Breast epithelium (tissue), 4 donors: ENCODE measurements at places on chromosomes 4 and X. TPM values are rescaled to one million over a fixed set of nuclear protein-coding genes. Genes with fewer than 3 reads are reported as not detected.

DNA sequence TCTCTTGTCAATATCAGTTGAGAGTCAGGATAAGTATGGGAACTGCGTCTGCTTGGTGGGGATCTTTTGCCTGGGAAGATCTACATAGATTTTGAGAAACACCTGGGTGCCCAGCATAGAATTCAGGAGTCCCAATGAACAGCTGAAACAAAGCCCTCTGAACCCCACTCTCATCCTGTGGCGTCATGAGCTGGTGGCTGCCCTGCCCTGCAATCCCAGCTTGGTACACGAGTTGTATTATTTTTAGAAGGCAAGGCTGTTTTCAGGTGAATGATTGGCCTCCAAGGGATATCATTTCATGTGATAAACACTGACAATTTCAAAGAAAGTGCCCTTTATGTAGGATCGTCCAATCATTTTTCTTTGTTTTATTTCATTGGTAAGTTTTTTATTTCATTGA, 60.8 kb downstream of the HCCS start:
- no peak for DNase-seq

GRCh38 chr4:183635321-183635720, 23.7 kb downstream of the RWDD4 start:
- no peak for DNase-seq

DNA sequence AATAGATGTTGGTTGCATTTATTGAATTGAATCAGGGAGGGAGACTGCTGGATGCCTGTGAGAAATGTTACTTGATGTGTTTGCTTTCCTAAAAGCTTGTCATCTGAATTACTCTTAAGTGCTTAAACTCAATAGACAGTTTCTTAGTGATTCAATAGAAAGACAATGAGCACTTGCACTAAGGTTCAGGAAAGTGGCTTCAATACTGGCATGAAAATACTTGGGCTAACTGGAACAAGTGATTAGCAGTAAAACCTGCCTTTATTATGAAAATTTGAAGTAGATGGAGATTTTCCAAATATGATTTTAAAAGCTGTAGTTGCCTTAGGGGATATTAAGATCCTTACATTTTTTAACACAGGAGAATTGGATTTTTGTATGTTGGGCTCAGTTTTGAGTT, 123.3 kb downstream of the RNF150 start:
- no peak for DNase-seq

Gene C1QTNF7
- 2.2 TPM for total RNA-seq

DNA sequence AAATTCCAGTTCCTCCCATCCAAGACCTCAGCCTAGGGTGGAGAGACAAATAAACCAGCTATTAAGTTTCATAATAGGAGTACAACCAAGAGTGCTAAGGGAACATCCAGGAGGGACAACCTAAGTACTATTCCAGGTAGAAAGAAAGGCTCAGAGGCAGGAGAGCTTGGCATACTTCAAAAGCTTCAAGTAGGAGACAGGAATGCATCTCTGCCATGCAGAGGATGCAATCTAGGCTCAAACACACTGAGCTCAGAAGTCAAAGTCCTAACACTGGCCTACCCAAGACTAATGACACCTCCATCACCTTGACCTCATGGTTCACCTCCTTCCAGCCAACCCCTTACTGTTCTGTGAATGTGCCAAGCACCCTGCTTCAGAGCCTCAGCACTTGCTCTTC, 8.1 kb downstream of the WDFY3 start:
- no peak for DNase-seq

DNA sequence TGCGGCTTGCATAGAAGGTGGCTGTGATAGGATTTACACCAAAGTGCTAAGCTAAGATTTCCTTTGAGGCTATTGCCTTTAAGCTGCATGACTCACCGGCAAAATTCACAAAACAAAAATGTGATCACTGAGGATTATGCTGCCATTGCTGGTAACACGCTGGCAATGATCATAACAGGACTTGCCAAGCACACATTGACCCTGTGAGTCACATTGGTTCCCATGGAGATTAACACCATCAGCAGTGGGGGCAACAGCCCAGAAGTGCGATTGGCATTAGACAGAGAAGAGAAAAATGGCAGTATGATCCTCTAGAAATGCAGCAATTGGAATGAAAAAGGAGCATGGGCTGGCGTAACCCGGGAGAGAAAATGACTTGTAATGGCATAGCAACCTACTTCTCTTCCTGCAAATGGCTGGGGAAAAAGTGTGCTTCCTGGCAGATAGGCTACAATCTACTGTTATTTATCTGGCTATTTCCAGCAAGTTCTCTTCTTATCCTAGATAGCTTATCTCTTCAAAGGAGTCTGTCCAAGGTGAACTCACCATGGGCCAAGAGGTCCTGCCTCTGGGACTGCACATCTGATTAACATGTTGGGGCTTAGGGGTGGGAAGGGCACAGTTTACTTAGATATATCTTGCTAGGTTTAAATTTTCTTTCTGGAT, 314.2 kb upstream of the IGFBP7 start:
- DNase-seq, result no peak

Gene MAGEE2
- not detected for total RNA-seq

Gene ZNF711
- total RNA-seq, result 14.5 TPM

DNA sequence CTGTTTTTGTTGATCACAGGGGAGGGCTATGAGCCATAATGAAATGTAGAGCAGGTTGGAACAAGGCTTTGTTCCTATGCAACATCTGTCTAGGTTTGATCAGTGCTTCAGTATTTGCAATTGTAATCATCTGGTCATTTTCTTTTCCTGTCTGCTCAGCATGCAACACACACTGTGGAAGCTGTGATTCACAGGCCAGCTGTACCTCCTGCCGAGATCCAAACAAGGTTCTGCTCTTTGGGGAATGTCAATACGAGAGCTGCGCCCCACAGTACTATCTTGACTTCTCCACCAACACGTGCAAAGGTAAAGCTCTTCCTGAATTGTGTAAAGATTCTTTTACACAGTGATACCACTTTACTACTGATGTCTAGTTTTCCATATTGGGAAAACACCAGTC, 181.9 kb upstream of the ANXA3 start:
- DNase-seq, result no peak

Gene FAM53A
- total RNA-seq, result 7.2 TPM

Gene LRIT3
- 0.59 TPM for total RNA-seq

Gene CT47A1
- not detected for total RNA-seq

DNA sequence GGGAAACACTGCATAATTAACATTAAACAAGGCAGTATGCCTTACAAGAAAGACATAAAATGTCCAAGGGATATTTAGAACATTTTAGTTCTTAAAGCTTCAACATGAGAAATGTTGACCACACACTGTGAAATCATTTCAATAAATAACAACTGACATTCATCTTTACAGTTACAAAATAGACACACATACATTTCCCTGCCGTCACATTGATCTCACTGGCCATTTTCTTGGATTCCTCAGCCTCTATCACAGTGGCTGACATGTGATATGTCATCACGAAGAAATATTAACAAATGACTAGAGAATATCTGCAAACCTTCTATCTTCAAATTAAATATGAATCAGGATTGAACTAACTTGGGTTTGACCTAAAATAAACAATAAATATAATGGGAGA, 1.9 kb downstream of the CXCL2 start:
- DNase-seq, result no peak

DNA sequence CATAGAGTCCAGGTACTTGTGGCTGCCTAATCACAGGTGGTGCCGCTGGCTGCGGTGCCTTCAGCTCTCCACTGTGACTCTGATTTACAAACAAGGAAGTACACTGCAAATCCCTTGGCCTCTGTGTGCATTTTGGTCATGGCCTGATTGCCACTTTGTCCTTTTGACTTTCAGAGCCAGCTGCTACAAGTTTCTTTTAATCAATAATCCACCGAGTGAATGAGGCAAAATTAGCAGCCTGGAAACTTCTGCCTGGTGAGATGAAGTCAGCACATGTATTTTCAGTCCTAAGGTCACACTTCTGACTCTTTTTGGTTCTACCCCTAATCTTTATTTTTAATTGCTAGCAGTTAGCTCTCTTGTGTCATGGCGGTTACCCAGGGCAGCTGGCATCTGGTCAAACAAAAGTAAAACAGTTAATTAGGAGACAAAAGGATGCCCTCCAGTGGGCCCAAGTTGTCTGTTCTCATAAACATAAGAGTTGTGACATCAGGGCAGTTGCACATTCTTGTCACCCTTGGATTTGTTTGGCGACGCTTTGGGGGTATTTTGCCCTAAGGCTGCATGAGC, 62.3 kb upstream of the LNX1 start:
- DNase-seq, result no peak

DNA sequence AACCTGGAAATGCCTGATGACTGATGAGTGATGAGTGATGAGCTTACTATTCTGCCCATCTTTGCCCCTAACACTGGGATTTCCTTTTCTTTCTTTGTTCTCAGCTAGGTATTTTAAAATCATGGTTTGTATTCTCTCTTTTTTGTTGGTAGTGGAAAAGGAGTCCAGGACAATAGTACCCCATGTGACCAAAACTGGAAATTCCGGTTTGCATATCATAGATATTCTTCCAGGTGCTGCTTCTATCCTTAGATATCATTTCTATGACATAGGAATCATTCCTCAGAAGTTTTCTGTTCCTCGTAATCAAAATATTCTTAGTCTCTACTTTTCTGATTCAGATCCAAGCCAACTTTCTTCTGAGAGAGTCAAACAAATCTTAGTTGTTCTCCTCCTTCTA, 320.5 kb upstream of the TET2 start:
- DNase-seq, result no peak

GRCh38 chrX:31429915-31430314, 358.1 kb upstream of the FTHL17 start:
- DNase-seq, result no peak

DNA sequence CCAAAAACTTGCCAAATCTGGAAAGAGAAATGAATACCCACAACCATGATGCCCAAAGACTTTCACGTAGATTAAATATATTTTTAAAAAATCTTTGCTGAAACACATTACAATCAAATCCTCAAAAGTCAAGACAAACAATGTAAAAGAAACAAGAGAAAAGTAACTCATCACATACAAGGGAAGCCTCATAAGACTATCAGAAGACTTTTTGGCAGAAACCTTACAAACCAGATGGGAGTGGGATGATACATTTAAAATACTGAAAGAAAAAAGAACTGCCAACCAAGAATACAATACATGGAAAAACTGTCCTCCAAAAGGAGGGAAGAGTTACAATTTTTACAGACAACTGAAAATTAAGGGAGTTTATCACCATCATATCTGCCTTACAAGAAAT, 319.0 kb upstream of the INTU start:
- no peak for DNase-seq

Gene MAGEE1
- total RNA-seq, result 2.8 TPM

GRCh38 chr4:1869530-1870327, 1.5 kb upstream of the NSD2 start:
- DNase-seq, result no peak

GRCh38 chrX:30777575-30777974, 111.5 kb downstream of the TAB3 start:
- no peak for DNase-seq

Gene NR0B1
- total RNA-seq, result not detected
